GM12865 (cell line): ENCODE measurements at places on chromosomes 6 and 20.
A peak's percentile ranks its signal among the peaks of the same experiment; 100 is the strongest.

DNA sequence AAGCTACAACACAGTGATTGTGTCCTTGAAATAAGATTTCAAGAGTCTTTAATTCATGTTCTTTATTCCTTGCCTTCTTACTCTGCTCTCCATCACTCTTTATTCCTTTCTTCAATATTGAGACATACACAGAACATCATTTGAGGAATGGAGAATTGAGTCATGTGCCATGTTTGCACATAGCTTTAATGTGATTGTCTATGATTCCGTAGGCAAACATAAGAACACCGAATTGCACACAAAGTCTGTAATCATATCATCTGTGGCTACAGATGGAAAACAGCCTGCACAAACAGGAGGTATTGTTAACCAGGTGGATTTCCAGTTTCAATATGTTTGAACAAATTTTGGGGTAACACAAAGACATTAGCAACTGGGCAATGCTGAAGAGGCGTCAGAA, 571.6 kb upstream of the GJE1 start:
- no peak for DNase-seq

GRCh38 chr6:132388291-132388690, 13.0 kb downstream of the MOXD1 start:
- no peak for DNase-seq

- peak; percentile 5 for DNase-seq
Measured at GRCh38 chr6:17505062-17505476, 95.0 kb upstream of the FAM8A1 start.

- DNase-seq: peak; percentile 78
Measured at GRCh38 chr6:52063584-52064344, 23.6 kb downstream of the PKHD1 start.

- DNase-seq: no peak
Measured at GRCh38 chr6:281469-282103, 10.7 kb upstream of the DUSP22 start.

- DNase-seq: no peak
Measured at GRCh38 chr6:113353392-113353791, 503.8 kb upstream of the MARCKS start.

DNA sequence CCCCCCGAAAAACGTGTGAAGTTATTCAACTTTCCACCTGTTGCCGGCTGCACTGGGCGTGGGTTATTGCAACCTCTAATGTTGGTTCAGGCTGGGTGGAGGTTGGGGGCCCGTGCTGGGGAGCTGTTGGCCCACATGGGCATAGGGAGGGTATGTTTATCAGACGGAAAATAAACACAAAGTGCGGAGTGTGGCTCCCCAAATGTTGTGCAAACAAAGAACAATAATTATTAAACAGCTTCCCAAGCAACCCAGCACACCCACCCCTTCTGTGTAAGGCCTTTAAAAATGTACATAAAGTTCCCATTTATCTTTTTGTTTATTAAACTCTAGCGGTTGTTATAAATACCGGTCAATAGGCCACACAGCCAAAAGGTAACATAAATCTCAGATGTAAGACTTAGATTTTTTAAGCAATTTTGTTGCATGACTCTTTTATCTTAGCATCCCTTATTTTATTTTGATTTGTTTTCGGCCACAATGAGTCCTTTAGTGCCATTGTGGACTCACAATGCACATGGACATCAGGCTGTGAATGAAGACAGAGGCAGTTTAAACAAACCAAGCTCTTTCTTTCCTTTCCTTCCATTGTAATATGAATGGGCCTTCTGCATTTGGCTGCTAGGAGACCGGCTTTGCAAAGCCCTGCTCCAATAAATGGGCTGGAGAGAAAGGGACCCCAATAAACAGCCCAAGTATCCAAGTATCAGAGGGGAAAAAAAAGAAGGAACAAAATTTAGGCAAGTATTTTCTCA, 6.9 kb upstream of the DLL1 start:
- DNase-seq: no peak

DNA sequence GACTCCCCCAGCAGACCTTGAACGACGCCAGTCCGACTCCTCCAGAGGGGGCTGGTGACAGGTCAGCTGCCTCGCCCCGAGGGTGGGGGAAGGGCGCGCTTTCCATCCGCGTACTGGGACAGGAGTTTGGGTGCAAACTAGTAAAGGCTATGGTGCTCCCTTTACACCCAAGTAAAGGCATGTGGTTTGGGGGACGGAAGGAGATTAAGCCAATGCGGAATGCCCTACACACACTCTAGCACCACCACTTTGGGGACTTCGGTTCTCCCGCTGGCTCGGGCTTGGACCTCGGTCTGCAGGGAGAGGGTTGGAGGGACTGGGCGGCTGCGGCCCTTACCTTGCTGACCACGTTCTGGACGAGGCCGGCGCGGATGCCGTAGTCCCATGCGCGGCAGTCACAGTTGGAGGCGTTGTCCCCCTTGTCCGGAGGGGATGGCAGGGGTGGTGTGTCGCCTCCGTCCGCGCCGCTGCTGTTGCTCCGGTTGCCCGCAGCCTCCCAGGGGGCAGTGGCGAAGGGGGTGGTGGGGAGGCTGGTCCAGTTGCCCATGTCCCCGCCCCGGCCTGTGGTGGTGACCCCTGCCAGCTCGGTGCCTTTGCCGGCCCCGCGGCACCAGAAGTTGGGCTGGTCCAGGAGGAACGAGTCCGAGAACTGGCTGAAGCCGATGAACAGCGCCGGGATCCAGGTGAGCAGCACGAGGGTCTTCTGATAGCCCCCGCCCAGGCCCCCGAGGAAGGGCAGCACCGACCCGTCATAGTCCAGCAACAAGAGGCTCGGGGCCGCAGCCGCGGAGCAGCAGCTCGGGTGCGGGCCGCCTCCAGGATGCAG, 1.1 kb downstream of the SLC22A23 start:
- DNase-seq: no peak

DNA sequence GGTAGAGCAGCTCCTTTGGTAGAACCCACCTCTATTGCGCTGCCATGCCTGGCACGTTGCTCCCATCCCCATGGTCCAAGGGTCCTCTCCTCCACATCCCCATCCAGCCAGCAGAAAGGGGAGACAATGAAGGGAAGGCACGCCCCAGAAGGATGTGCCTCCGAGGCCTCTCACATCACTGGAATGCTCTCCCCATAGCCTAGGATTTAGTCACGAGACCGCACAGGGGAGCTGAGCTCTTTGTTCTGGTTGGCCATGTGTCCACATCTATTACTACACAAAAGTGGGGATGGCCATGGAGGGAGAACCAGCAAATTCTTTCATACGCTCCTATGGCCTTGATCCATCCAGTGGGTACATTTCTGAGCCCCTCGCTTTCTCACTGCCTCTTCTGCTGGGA, 60.5 kb upstream of the SALL4 start:
- no peak for DNase-seq

GRCh38 chr20:36145877-36146707, 8.4 kb upstream of the EPB41L1 start:
- DNase-seq: peak; percentile 64

DNA sequence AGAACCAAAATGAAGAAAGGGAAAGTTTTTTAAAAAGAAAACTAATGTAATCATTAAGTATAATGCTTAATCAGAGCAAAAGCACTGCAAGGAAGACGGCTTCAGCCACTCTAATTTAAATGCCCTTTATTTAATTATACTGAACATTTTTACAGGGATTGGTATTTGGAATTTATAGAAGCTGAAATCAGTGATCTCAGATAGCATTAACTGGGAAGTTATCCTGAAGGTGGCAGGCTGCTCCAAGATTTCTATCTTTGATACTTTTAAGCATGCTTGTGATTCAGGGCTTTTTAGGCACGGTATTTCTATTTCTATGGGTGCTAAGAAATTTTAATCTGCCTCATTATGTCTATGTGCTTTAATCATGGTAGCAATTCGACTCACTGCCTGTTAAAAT, 1.3 kb upstream of the NDUFAF4 start:
- DNase-seq: peak; percentile 32

DNA sequence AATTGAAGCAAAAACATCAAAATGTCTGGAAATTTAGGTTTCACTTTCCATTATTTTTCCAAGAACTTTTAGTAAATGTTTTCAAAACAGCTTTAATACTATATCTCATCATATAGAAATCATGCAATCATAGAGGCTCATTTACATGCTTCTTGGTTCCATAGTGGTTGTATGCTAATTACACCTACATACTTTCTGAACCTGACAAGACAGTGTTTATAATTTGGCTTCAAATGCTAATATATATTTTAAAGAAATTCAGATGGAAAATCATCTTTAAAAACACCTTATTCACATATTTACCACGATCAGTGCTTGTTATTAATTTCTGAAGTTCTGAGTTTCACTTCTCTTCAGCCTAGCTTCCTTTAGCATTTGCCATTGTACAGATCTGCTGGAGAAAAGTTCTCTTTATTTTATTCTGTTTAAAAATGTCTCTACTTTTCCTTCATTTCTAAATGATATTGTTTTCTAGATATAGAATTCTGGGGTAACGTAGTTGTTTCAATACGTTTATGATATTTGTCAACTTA, 89.9 kb downstream of the PLCB1 start:
- no peak for DNase-seq

DNA sequence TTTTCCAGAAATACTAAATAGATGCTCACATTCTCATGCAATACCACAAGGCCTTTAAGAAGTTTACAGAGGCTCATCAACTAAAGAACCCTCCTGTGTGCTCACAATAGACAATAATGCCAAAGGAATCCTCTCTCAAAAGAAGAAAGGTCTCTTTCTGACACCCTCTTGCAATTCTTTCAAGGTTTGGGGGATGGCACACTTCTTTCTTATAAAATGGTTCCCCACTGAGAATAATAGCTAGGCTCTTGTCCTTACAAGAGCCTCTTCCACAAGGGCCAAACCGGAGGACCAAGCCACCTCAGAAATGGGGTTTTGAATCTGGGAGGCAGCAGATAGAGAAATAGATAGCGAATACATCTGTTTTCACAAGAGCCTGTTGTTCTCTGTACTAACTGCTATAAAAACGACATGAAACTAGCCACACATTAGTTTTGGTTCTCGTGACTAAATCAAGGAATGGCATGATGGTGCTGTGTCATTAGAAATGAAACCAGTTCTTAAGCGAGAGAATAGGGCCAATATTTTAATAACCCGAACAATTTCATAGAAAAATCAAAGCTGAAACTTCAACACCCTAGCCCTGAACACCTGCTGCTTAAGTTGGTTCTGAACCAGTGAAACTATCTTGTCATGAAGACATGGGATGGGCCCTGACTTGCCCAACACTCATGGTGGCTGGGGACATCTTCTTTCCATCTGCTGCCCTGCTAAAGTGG, 81.1 kb downstream of the PRDM1 start:
- DNase-seq: peak; percentile 96

DNA sequence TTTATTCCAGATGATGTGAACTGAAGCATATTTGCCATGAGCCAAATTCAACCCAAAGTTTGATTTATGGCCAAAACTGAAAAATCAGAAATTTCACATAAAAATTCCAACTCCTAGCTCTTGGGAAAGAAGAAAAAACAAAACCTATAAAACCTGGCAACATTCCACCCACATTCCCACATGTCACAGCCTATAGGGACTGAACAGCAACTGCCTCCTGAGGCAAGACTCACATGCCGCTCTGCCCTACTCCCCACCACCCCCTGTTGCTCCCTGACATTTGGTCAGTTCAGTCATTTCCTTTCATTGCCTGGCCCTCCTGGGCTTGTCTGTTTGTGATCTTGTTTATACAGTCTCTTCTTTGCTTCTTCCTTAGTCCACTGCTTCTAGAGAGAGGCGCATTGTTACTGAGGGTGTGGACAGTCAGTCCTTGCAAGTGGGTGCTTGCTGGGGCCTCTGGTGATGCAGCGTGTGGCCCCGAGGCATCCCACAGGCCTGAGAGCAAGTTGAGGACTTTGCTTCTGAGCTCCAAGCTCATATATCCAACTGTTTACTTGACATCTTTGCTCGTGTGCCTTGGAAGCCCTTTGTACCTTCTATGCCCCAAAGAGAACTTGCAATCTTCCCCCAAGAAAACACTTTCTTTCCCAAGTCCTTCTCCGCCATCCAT, 31.4 kb downstream of the NFATC2 start:
- no peak for DNase-seq

DNA sequence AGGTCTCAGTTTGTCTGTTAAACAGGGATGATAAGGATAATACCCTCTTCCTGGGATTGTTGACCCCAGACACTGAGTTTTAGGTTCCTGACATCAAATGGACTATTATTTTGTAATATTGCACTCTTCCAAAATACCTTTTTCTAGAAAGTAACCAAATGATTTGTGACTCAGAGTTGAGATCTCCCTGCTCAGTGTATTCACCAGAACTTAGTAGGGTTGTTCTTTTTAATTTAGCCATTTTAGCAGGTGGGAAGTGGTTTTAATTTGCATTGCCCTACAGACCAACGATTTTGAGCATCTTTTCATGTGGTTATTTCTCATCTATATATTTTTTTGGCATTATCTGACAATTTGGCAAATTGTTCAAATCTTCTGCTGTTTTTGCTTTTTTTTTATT, 75.1 kb downstream of the TMEM242 start:
- no peak for DNase-seq

GRCh38 chr6:75755704-75756103, 6.7 kb downstream of the MYO6 start:
- no peak for DNase-seq

GRCh38 chr6:34346175-34347119, 46.0 kb downstream of the NUDT3 start:
- peak; percentile 37 for DNase-seq

DNA sequence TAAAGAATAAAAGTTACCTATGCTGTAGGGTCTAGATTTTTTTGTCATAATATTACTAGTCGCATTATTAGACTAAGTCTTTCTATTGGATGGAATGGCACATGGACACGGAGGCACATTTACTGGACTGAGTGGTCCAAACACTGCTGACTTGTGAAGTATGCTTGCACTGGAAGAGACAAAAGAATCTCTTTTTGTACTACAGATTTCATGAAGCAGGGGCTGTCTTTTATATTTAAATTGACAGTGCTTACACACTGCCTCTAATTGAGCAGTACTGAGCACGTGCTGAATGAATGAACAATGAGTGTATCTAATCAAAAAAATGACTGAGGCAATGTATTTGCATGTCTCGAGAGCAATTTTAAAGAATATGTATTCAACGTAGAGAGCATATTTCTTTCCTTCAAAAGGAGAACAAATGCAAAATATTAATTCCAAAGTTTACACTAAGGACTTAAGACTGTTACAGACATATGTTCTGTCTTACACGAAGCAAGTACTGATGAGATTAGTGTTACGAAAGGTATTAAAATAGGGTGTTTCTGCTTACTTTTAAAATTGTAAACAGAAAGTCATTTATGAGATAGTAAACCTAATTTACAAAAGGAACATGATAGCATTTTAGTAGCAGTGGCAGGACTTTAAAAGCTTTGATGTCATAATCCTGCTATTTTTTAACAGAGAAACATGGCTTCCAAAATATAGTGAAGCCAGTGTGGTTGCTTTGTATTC, 8.3 kb downstream of the ELOVL2 start:
- no peak for DNase-seq

DNA sequence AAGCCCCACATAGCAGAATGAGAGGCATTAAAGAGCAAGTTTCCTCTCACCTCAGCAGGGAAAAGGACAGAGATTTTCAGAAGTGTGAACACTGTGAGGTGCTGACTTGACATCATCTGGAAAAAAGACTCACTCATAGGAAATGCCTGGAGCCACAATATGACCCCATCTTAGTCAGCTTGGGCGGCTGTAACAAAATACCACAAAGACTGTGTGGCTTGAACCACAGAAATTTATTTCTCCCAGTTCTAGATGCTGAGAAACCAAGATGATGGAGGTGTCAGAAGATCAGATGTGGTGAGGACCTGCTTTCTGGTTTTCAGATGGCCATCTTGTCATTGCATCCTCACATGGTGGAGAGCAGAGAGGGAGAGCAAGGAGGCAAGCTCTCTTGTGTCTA, 253.1 kb downstream of the ADGB start:
- DNase-seq: peak; percentile 11
